Thyroid gland (tissue), 4 donors: ENCODE measurements at places on chromosomes 13 and 19. TPM values are rescaled to one million over a fixed set of nuclear protein-coding genes. Genes with fewer than 3 reads are reported as not detected.

Gene FREM2
- 37.9 TPM for total RNA-seq

Gene OLFM2
- total RNA-seq = 38.3 TPM

Gene GPR183
- total RNA-seq = 3.0 TPM

Gene ZSCAN4
- total RNA-seq = 0.39 TPM

Gene CLDN10
- not detected for total RNA-seq

Gene CGB3
- total RNA-seq = not detected

Gene FFAR1
- total RNA-seq = not detected

Gene ZNF575
- total RNA-seq = not detected

Gene CPB2
- not detected for total RNA-seq

Gene HNRNPUL1
- total RNA-seq = 165 TPM

Gene CPT1C
- 3.9 TPM for total RNA-seq

Gene CYP2A6
- not detected for total RNA-seq

Gene SBNO2
- total RNA-seq = 23.9 TPM

Gene NKPD1
- total RNA-seq = 1.3 TPM

Gene SOX1
- not detected for total RNA-seq

Gene SPRY2
- total RNA-seq = 17.9 TPM

Gene ALKBH6
- total RNA-seq = 45.1 TPM

Gene CBARP
- total RNA-seq = 1.6 TPM

Gene ATP1A3
- 0.13 TPM for total RNA-seq

Gene NCCRP1
- total RNA-seq = 0.45 TPM

Gene ARHGAP33
- total RNA-seq = 4.2 TPM

Gene ZNF763
- 14.4 TPM for total RNA-seq

Gene ZNF66
- 14.4 TPM for total RNA-seq
